ENCODE measurements at places on chromosomes 3 and 15.
A peak's percentile ranks its signal among the peaks of the same experiment; 100 is the strongest.

DNA sequence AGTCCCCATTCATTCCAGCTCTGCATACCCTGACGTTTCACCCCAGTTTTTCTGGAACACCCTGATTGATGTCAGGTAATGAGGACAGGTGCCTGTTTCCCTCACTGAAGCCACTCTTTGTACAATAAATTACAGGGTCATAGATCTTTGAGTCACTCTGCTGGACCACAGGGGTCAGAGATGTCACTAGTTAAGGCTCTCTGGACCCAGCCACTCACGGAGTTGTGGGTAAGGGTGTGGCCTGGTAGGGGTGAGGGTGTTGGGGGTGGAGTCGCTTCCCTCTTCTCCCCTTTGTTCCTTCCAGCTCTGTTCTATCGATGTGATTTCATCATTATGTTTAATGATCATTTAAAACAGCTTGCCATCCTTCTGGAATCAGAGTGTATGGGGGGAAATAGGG lies 512 bp downstream of the IQCF5 start:
- H3K27ac ChIP-seq: no peak overlapping the region
- H3K4me1 ChIP-seq: no peaks in the 10 kb centered on the region
- H3K36me3 ChIP-seq: no peaks in the 10 kb centered on the region
- DNase-seq: no peak
- no peak overlapping the region for H3K4me3 ChIP-seq

DNA sequence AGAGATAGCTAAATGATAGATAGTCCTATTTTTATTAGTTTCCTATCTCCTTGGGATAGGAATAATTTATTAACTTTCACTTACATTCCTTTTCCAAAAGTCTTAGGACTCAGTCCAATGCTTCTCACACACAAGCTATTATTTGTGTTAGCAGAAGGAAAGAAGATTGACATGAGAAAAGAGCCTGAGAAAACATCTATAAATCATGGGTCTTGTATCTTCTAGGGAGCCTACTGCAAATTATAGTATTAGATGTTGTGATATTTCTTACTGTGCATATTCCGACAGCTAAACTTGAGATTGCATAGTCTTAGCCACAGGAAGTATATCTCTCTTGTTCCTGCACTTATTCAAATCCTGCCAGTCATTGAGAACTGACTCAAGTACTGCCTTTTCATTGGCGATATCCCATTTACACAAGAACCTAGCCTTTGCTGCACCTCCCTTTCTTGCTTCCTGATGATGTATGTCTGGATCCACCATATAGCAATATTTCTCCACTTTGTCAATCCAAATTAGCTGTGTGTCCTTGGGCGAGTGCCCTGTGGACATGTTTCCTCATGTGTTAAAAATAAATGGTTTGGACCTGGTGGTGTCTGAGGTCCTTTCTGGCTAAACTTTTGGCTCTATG lies 245.1 kb upstream of the LMCD1 start:
- no peaks in the 10 kb centered on the region for H3K4me1 ChIP-seq
- no peak for DNase-seq
- no peak overlapping the region for H3K27ac ChIP-seq
- H3K27me3 ChIP-seq: no peaks in the 10 kb centered on the region
- no peaks in the 10 kb centered on the region for H3K36me3 ChIP-seq

DNA sequence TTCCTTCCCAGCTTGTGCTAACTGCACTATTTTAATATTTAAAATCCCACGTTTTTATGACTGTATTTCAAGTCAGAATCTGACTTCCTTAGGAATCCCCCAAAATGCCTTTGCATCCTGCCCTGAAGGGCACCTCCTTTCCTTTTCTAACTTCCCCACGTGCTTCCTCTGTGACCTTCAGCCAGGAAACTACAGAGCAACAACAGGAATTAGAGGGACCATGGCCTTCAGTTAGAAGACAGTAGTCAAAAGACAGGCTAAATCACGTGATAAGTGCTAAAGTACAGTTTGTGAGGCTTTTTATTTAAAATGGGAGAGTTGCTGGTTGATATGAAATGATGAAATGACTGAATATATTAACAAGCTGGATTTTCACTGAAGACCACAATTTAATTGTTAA lies 11.8 kb upstream of the ABHD10 start:
- H3K36me3 ChIP-seq: no peaks in the 10 kb centered on the region
- no peaks in the 10 kb centered on the region for H3K27me3 ChIP-seq
- no peaks in the 10 kb centered on the region for H3K4me1 ChIP-seq
- no peak overlapping the region for H3K4me3 ChIP-seq
- no peak overlapping the region for H3K27ac ChIP-seq

GRCh38 chr3:39208463-39209055 lies 16.2 kb upstream of the XIRP1 start:
- DNase-seq: no peak
- no peak overlapping the region for H3K4me3 ChIP-seq
- H3K27ac ChIP-seq: no peak overlapping the region
- no peaks in the 10 kb centered on the region for H3K4me1 ChIP-seq
- H3K27me3 ChIP-seq: no peaks in the 10 kb centered on the region
- H3K36me3 ChIP-seq: no peaks in the 10 kb centered on the region

- H3K4me1 ChIP-seq: no peaks in the 10 kb centered on the region
- no peak for DNase-seq
- no peaks in the 10 kb centered on the region for H3K27me3 ChIP-seq
- no peak overlapping the region for H3K27ac ChIP-seq
- no peaks in the 10 kb centered on the region for H3K36me3 ChIP-seq
- H3K4me3 ChIP-seq: no peak overlapping the region
These were observed 522.1 kb upstream of the TGFBR2 start for GRCh38 chr3:30084316-30084715.

- DNase-seq: peak; percentile 5
- no peaks in the 10 kb centered on the region for H3K36me3 ChIP-seq
- H3K4me1 ChIP-seq: peaks cover 35% of the 10 kb centered on the region
These were observed 3.7 kb downstream of the IQSEC1 start for GRCh38 chr3:13069495-13069894.

- H3K4me3 ChIP-seq: no peak overlapping the region
- no peaks in the 10 kb centered on the region for H3K27me3 ChIP-seq
- no peak for DNase-seq
- peaks cover 9% of the 10 kb centered on the region for H3K4me1 ChIP-seq
- H3K36me3 ChIP-seq: no peaks in the 10 kb centered on the region
These were observed 1.5 kb downstream of the ABHD5 start for GRCh38 chr3:43692085-43692855.

GRCh38 chr3:42764115-42764514 lies 8.9 kb downstream of the CCDC13 start:
- no peaks in the 10 kb centered on the region for H3K36me3 ChIP-seq
- DNase-seq: no peak
- no peaks in the 10 kb centered on the region for H3K27me3 ChIP-seq
- no peaks in the 10 kb centered on the region for H3K4me1 ChIP-seq

DNA sequence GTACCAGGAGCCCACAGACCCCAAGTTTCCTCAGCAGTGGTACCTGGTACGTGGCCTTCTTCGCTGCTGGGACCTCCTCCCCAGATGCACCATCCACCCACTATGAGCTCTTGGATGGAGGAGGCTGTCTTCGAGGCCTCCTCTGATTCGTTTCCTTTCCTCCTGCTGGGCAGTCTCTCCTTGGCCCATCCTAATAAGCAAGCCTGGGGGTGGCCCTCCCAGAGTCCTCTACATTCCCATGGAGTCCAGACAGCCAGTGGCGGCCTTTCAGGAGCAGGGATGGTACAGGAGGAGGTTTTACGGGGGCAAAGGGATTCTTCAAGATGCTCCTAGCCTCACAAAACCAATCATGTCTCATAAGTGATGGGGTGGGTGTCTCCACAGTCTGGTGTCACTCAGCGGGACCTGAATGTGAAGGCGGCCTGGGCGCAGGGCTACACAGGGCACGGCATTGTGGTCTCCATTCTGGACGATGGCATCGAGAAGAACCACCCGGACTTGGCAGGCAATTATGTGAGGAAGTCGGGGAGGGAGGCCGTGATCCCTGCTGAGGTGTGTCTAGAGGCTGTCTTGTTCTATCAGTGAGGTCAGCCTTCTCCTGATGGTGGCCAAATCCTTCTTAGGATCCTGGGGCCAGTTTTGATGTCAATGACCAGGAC lies 7.7 kb upstream of the FES start:
- DNase-seq: no peak
- H3K27ac ChIP-seq: no peak overlapping the region
- no peak overlapping the region for H3K4me3 ChIP-seq
- no peaks in the 10 kb centered on the region for H3K27me3 ChIP-seq
- H3K36me3 ChIP-seq: peaks cover 53% of the 10 kb centered on the region

DNA sequence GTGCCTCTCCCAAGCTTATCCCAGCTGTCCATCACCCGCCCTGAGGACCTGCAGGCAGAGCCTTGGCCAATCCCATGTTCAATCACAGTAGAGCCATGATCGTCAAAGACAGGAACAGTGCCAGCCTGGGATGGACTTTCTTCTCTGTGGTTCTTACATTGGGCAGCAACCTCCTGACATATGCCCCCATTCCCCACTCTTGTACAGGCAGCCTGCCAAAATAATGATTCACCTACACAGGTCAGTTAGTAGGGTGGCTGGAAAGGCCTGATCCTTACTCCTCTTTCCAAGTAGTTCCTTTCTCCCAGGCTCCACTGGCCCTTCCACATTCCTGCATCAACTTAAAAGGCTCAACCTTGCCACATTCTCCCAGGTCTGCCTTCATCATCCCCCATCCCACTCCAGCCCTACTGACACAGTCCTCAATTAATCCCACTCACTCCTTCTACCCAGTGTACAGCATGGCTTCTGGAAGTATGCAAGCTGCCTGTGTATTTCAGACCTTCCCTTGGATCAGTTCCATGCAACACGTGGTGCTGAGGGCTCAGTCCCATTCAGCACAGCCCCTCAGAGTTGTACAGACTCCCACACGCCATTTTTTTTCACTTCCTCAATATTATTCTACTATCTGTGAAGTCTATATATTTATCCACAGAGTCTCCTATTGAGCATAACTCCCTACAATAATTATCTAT lies 189.8 kb downstream of the NTRK3 start:
- H3K4me3 ChIP-seq: no peak overlapping the region
- H3K27ac ChIP-seq: no peak overlapping the region
- H3K27me3 ChIP-seq: no peaks in the 10 kb centered on the region
- no peaks in the 10 kb centered on the region for H3K4me1 ChIP-seq
- H3K36me3 ChIP-seq: no peaks in the 10 kb centered on the region

DNA sequence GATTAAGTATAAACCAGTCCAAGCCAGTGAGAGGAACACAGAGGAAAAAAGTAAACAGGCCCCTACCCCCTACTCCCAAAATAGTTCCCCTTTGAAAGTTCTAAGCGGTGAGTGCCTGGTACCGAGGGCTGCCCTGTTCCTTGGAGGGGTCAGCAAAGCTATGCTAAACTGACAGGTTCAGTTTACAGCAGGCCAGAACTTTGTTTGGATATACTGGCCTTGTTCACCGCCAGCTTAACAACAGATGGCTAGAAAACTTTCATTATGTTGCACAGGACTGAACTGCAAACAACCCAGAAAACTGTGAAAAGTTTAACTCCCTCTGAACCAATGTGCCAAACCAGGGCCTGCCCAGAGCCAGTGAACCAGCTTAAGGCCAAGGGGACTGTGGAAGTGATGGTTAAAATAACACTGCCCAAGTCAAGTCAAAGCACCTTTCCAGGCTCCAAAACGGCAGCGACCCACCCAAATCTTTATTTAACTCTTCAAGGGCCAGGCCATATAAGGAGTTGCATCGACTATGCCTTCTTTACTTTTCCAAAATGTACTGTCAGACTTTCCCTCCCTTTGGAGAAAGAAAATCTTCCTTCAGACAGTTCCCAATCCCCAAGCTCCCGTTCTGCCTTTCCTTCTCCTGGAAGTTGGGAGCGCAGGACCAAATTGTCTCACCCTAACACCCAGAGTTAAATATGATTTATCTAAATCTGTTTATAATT lies 448.0 kb downstream of the FOXP1 start:
- H3K4me3 ChIP-seq: no peak overlapping the region
- H3K4me1 ChIP-seq: peaks cover 21% of the 10 kb centered on the region
- H3K36me3 ChIP-seq: no peaks in the 10 kb centered on the region
- DNase-seq: no peak
- no peak overlapping the region for H3K27ac ChIP-seq

- no peaks in the 10 kb centered on the region for H3K4me1 ChIP-seq
- H3K27me3 ChIP-seq: no peaks in the 10 kb centered on the region
- H3K27ac ChIP-seq: no peak overlapping the region
- DNase-seq: no peak
- H3K4me3 ChIP-seq: no peak overlapping the region
- H3K36me3 ChIP-seq: no peaks in the 10 kb centered on the region
These were observed 207.6 kb upstream of the MDFIC2 start for GRCh38 chr3:70519913-70520659.

DNA sequence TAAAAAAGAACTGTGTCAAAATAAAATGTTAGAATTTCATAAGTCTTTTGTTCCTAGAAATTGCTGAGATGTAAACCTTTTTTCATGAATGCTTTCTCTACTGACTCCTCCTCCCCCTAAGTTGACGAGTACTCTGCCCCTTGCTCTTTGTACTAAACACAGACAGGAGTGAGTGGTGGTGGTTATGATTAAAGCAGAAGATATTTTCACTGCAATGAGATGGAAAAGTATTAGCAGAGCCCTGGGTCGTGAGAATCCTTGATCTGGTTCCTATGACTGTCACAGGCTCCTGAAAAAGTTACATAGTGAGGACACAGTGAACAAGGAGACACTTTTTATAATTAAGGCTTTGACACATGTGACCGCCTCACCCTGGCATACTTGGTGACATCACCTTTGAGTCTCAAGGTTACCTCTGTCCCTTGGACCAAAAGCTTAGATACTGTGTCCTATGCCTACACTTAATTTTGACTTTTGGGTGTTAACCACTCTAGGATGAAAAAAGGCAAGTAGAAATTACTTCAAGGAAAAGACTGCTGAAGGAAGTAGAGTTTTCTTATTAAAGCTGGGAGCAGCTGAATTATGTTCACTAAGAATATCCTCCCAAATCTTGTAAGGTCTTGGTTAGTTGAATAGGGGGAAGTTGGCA lies 130.4 kb upstream of the LYSMD4 start:
- no peak overlapping the region for H3K27ac ChIP-seq
- H3K4me1 ChIP-seq: no peaks in the 10 kb centered on the region
- H3K4me3 ChIP-seq: no peak overlapping the region
- H3K27me3 ChIP-seq: no peaks in the 10 kb centered on the region
- DNase-seq: no peak
- H3K36me3 ChIP-seq: no peaks in the 10 kb centered on the region

- no peaks in the 10 kb centered on the region for H3K27me3 ChIP-seq
- no peak overlapping the region for H3K4me3 ChIP-seq
- peak; percentile 42 for DNase-seq
- no peaks in the 10 kb centered on the region for H3K4me1 ChIP-seq
These were observed 22.1 kb downstream of the ACKR2 start for GRCh38 chr3:42831321-42831713.

DNA sequence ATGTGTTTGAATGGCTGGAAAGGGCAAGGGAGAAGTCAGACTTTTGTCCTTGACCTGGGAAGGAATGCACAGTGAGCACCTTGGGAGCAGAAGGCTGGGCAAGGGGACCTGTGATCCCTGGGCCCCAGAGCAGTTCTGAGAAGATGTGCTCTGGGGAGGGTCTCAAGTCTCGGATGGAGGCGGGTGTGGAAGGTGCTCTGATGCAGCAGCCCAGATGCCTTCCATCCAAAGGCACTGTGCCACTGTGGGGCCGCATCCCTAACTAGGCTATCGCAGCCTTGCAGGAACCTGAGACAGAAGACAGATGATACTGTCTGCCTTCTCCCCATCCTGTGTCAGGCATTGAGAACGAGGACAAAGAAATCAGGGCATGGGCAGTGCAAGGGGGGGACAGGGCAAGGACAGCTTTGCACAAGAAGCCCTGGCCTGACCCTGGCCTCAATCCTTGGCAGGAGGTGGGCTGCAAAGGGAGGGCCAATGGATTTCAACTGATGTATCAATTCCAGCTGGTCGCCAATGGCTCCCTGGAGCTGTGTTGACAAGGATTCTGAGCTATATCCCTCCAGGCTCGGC lies 14.6 kb upstream of the PRKCD start:
- H3K27me3 ChIP-seq: no peaks in the 10 kb centered on the region
- DNase-seq: no peak
- H3K4me3 ChIP-seq: no peak overlapping the region
